ENCODE measurements at places on chromosomes 7 and 10.

DNA sequence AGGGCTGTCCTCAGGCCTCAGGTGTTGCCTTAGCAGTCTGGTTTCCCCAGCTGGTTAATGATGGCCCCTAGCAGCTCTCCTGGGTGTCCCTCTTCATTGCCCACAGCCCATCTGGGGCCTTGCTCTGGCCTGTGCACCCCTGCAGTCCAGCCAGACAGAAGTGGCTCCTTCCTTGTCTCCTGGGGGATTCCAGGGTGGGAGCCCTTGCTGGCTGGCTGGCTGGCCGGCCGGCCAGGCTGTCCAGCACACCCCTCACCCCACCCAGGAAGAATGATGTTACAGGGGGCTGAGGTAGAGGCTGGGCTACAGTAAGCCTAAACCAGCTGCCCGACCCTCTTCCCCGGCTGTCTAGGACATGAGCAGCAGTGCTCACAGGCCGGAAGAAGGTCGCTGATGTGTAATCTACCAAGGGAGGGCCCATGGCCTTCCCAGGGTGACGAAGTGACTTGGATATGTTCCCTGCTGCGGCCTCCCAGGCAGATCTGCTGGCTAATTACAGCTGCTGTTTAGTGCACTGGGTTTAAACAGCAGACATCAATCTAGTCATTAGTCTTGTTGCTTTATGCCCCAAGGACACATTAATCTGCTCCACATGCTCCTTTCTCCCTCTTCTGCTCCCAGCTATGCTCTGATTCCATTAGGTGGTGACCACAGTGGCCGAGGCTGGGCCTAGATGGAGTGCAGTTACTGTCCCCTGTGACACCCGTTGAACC is 53.8 kb upstream of the LRRC4 start:
- DNase-seq = no peak

GRCh38 chr10:129725011-129725410 is 239.1 kb downstream of the EBF3 start:
- no peak for DNase-seq

DNA sequence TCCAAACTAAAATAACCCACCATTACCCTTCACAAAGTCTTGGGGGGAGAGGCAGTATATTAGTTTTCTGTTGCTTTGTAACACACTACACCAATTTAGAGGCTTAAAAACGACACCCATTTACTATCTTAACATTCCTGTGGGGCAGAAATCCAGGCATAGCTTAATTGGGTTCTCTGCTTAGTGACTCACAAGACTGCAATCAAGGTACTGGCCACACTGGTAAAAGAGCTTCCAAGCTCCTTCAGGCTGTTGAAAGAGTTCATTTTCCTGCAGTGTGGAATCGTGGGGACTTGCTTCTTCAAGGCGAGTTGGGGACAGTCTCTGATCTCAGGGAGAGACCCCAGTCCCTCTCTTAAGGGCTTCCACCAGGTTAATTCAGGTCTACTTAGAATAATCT is 139.1 kb downstream of the XPNPEP1 start:
- DNase-seq = no peak

DNA sequence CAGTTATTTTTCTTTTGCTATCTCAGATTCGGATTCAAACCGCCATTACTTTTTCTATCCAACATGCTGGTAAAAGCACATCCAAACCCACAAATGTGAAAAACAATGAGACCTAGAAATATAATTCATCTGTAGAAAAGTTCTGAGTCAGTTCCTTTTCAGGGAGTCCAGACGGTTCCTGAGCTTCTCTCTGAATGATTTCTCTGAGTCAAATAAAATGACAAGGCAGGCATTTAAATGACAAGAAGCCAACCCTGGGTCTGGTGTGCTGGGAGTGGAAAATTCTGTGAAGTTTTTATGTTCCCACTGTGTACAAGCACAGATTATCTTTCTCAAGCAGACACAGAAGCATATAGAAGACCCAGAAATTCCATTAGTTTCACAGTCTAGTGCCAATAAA is 96.3 kb upstream of the ANKRD1 start:
- no peak for DNase-seq

GRCh38 chr10:58851606-58852005 is 324.8 kb upstream of the PHYHIPL start:
- DNase-seq = no peak

- no peak for DNase-seq
Observed at GRCh38 chr10:69317175-69317604, 38.9 kb downstream of the HK1 start.

GRCh38 chr7:4416396-4417056 is 265.6 kb upstream of the FOXK1 start:
- no peak for DNase-seq

- no peak for DNase-seq
Observed at GRCh38 chr10:21092683-21093524, 195.8 kb upstream of the NEBL start.

DNA sequence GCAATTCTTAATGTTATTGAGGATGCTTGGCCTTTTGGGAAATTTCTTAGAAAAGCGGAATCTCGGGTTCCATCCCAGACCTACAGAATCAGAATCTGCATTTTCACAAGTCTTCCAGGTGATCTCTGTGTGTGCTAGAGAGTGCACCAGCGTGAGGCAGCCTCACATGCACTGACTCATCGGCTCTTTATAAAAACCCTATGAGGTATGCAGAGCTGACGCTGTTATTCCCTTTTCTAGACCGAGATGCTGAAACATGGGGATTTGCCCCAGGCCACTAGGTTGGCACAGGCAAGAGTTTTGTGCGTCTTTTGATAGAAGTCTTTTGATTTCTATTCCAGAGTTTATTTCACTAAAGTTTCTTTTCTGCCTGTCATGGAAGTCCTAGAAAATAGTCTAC is 61.2 kb downstream of the CDCA7L start:
- no peak for DNase-seq

GRCh38 chr10:102001435-102002068 is 54.4 kb downstream of the ARMH3 start:
- no peak for DNase-seq

DNA sequence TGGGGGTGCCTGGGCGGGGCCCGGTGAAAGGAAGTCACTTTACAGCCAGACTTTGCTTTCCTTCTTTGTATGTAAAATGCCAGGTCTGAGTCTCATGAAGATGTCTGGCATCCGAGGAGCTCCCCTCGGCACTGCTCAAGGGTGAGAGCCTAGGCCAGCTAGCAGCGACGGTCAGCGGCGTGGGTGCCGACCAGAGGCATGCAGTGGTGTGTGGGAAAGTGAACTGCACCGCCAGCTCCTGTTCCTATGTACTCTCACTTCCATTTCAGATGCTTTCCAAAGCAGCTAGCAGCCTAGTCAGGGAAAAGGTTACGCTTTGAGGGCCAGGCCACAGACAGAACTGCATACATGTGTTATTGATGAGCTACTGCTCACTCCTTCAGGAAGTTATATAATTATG is 172.8 kb downstream of the ZMYND11 start:
- DNase-seq = no peak

- DNase-seq = no peak
Observed at GRCh38 chr10:123755061-123755460, 88.9 kb downstream of the GPR26 start.
